Liver (tissue), 10 donors: ENCODE measurements at places on chromosomes 2 and 18.

DNA sequence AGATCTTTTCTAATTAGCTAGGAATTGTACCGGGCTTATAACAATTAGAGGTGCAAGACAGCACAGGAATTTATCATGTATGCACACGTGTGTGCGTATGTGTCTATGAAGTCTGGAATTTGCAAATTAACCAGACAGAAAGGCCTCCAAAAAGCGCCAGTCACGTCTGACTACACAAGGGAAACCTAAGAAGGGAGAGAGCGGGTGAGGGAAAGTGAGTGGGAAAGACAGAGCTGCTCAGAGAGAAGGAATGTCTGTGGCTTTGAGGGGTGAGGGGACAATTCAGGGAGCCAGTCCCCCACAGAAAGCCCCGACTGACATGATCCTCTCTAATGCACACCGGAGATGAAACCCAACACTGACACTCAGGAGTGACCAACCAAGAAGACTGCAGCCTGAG is 197.7 kb upstream of the SH3BP4 start:
- DNase-seq: no peak

DNA sequence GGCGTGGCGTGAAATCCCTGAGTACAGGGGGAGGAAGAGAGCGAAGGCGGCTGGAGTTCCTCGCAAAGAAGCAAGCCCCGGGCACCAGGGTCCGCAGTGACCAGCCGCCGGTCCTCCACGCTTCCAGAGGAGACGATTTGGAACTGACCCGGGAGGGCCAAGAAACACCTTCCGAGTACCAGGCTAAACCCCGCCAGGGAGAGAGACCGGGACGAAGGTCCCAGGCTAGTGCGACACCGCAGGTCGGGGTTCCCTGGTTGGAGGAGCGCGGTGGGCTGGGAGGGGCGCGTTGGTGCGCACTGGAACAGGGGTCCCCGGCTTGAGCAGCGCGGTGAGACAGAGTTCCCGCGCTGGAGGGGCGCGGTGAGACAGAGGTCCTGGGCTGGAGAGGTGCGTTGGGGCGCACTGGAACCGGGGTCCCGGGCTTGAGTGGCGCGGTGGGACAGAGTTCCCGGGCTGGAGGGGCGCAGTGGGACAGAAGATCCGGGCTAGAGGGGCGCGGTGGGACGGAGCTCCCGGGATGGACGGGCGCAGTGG is 901 bp downstream of the WDFY1 start:
- DNase-seq: peak; percentile 55

GRCh38 chr2:121382744-121383143 is 97.7 kb upstream of the TFCP2L1 start:
- no peak for DNase-seq

DNA sequence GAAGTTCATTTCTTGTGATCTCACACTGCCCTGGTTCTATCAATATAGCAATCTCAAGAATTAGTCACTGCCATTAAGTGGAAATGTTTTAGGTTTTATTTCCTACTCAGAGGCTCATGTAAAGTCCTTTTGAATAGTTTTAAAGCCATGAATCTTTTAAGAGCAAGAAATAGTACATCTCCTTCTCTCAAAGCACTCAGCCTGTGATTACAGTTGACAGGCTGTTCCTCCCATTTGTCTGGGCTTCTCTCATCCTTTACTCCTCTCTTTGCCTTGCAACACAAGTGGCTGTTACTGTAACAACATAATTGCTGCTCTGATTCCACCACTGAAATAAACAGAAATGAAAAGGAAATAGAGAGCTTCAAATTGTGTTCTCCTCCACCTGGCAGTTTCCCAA is 18.4 kb downstream of the GRP start:
- DNase-seq: no peak

GRCh38 chr2:128834880-128835252 is 516.2 kb upstream of the HS6ST1 start:
- DNase-seq: no peak

- DNase-seq: no peak
These were observed 1482.7 kb upstream of the NXPH2 start for GRCh38 chr2:140262908-140263307.

DNA sequence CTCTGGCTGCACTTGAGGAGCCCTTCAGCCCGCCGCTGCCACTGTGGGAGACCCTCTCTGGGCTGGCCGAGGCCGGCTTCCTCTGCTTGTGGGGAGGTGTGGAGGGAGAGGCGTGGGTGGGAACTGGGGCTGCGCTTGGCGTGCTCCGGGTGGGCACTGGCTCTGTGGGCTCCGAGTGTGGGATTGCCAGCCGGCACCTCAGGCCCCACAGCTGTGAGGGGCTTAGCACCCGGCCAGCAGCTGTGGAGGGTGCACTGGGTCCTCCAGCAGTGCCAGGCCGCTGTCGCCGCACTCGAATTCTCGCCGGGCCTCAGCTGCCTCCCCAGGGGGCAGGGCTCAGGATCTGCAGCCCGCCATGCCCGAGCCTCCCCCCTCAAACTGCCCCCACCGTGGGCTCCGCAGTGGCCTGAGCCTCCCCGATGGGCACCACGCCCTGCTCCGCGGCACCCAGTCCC is 808.0 kb upstream of the SOX11 start:
- DNase-seq: no peak

- DNase-seq: no peak
These were observed 10.3 kb upstream of the IL1R2 start for GRCh38 chr2:101981504-101981903.

DNA sequence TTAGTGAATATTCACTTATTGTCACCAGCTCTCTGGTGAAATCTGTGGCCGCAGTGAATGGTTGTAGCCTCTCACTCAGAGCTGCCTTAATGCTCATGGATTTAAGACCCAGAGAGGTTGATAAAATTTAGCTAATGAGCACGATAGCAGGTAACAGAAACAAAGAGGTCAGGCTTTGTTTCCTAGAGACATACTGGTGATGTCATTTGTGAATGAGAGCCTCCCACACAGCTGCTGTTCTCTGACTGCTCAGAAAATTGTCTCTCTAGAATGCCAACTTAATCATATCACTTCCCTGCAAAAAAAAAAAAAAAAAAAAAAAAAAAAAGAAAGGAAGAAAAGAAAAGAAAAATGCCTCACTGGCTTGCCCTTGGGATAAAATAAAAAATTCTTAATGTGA is 411.7 kb upstream of the MYT1L start:
- DNase-seq: no peak

DNA sequence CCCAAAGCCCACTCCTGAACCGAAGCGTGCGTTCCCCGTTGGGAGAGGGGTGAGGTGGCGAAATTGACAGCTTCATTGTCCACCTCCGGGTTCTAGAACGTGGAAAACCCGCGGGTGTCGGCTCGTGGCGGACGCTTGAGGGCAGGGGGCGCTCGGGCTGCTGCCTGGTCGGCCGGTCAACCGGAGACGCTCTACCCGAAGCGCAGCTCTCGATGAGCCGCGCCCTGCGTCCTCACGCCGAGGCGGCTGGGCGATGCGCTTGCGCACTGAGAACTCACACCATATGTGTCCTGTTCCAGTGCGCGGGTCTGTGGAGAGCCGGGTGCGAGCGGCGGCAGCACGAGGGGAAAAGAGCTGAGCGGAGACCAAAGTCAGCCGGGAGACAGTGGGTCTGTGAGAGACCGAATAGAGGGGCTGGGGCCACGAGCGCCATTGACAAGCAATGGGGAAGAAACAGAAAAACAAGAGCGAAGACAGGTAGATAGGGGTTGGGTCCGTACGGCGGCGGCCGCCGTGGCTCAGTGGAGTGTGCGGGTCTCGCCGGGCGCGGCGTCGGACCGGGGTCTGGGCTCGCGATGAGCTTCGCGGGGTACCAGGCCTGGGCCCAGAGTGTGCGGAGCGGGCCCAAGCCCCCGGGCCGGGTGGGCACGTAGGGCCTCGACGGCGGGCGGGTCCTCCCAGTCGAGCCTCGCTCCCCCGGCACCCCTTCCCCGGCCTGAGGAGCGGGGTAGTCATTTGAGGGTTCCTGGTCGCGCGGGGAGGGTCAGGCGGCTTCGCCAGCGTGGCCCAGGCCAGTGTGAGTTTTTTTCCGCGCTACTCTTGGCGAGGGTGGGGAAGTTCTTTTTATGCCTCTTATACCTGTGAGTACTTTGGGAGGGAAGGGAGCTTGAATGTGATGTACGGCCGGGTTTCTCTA is at the start of gene EIF5B:
EIF5B (plus strand) TSS at position 277 of the 916 bp plus-strand sequence; CDS start at position 443, 166 bp downstream.
- DNase-seq: peak; percentile 93

DNA sequence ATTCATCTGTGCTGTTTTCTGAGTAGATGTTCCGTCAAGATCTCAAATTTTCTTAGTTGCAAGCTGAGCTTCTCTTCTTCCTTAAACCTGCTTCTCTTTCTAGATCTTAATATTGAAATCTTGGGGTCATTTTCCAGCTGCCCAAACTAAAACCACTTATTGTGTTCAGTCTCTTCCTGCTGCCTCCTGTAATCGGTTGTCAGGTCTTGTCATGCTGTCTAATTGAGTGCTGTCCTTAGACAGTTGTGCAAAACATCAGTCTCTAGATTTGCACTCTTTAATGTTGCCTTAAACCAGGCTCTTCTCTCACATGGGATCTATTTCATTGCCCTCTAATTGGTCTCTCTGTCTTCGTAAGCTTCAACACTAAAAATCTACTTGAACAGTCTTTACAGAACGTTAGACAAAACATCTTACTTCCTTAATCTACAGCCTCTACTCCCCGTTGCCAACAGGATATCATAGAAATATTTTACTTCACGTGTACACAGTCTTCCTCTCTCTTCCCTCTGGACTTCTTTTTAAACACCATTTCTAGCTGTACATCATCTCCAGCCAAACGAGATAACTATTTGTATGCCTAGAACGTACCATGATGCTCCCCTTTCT is 34.9 kb downstream of the GPD2 start:
- no peak for DNase-seq

- peak; percentile 76 for DNase-seq
These were observed 100.3 kb downstream of the B3GNT2 start for GRCh38 chr2:62296034-62296831.

- DNase-seq: no peak
These were observed 119.0 kb upstream of the ZBTB14 start for GRCh38 chr18:5414546-5414945.

- DNase-seq: no peak
These were observed 90.1 kb downstream of the TCF4 start for GRCh38 chr18:55497825-55498403.

- DNase-seq: no peak
These were observed 1.4 kb upstream of the FAM168B start for GRCh38 chr2:131094463-131095281.

GRCh38 chr2:137179542-137179941 is 414.2 kb downstream of the THSD7B start:
- DNase-seq: no peak

DNA sequence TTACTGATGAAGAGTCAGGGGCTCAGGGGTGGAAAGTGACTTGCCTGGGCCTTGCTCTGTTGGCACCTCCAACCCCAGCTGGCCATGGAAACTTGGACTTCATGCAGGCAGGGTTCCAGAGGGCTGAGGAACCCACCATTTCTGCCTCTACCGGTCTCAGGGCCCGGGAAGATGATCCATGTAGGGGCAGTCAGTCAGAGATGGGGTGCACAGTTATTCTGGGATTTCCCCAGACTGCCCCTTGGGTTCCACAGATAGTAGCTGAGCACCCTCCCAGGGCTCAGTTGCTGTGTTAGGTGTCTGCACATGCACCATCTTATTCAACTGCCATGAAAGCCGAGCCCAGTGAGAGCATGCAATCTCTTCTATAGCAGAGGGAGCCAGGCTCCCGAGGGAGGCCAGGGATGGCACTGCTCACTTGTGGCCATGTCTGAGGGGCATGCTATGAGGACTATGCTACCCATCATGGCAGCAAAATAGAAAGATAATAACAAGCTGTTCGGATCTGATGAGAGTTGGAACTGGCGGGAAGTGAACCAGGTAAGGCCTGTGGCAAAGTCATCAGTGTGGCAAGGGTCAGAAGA is 37.3 kb downstream of the RHOB start:
- DNase-seq: no peak

GRCh38 chr2:223541546-223541945 is 60.6 kb downstream of the SCG2 start:
- DNase-seq: no peak
